ENCODE measurements at places on chromosomes 1 and 21.

- peak; percentile 47 for DNase-seq
These were observed 71.0 kb downstream of the SSBP3 start for GRCh38 chr1:54335011-54335754.

DNA sequence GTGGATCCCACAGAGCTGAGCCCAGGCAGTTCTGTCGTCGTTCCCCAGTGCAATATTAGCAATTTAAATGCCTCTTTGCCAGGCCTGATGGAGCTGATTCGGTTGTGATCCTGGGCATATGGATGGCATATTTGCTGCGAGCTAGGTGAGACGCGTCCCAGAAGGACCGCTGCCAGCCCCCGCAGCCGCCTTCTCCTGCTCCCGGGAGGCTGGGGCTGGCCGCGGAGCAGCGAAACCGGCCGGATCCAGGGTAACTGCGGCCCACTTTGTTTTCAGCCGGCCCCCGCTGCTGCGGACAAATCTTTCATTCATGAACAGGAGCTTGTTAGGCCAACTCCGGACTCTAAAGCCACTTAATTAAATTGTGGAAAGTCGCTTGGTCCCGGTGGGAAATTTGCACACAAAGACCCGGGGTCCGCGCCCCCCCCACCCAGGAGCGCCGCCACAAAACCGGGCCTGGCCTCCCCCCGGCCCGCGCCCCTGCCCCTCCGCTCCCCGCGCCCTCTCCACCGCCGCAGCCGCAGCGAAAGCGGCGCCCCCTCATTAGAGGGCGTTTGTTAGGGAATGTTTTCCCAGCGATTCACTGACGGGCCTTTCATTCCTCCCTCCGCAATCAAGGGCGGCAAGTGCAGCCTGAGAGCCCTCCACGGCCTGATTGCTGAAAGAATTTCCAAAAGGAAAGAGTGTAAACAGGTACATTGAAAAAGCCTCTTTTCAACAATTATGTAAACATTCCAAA, 383.3 kb downstream of the RRAGC start:
- no peak for DNase-seq

DNA sequence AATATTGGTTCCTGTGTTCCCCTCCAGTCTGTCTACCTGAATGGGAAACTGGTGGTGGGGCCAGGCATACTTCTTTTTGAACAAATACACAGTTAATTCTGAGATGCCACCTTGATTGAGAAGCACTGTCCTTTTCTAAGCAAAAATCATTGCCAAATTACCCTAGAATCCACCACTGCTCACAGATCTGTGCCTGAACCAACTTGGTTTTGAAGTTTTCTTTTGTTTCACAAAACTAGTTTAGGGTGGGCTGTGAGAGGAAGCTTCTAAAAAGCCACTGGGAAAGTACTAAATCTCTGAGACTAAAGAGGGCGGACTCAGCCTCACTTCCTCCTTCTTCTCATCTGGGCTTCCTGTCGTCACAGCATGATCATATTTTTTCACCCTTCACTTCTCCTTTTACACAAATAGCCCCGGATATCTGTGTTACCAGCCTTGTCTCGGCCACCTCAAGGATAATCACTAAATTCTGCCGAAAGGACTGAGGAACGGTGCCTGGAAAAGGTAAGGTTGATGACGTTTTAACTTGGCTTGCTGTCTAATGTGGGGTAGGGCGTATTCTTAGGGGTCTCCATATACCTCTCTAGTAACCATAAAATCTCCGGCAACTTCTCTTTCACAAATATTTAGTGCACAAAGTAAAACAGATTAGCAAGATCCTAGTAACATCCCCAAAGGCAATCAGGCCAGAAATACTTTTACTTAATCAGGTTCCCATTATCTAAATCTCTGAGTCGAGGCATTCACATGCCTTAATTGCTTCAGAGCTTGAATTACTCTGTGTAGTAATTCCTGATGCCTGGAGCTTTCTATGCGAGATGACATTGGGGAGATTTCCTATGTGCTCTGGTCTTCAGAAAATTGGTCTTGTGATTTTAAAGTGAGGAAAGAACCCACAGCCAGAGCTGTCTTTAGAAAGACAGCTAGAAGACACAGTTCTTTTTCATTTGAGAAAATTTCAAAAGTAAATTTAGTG, at the start of gene CD53:
Gene CD53, plus strand, starts transcription at position 404 of the 976 bp plus-strand sequence. CDS start 18,261 bp downstream, outside the sequence.
- DNase-seq: no peak

- peak; percentile 66 for DNase-seq
These were observed 132.8 kb downstream of the PTPRC start for GRCh38 chr1:198771563-198772153.

GRCh38 chr1:45380730-45381129, 40.5 kb upstream of the MUTYH start:
- no peak for DNase-seq

GRCh38 chr1:195866781-195867222, 741.4 kb downstream of the KCNT2 start:
- DNase-seq: no peak

GRCh38 chr1:10642403-10643080, 153.9 kb downstream of the CASZ1 start:
- DNase-seq: no peak

DNA sequence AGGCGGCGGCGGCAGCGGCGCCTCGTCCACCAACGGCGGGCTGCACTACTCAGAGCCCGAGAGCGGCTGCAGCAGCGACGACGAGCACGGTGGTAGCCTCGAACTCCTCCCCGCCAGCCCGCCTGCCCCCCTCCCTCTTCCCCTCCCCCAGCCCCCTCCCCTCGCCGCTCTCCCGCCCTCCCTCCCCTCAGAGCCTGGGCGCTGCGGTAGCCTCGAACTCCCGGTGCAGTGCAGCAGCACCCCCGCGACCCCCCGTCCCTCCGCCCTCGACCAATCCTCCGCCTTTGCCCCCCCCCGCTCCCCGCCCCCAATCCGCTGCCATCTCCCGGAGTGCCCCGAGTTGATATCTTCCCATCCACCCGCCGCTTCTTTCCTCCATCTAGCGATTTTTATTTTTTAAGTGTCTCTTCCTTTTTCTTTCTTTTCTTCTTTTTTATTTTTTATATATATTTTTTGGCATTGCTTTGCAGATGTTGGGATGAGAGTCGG, 516 bp downstream of the RCOR3 start:
- DNase-seq: peak; percentile 70

- no peak for DNase-seq
These were observed 58.2 kb upstream of the MPC2 start for GRCh38 chr1:167995038-167995437.

GRCh38 chr1:3359756-3360440, 94.6 kb upstream of the ARHGEF16 start:
- no peak for DNase-seq

DNA sequence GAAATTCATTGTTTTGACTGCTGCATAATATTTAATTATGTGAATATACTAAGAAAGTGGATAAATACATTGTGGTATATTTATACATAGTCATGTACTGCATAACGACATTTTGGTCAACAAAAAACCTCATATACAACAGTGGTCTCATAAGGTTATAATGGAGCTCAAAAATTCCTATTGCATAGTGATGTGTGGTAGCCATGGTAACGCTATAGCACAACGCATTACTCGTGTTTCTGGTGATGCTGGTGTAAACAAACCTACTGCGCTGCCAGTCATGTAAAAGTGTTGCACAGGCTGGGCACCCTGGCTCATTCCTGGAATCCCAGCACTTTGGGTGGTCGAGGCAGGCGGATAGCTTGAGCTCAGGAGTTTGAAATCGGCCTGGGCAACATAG, 52.6 kb upstream of the NHLH2 start:
- no peak for DNase-seq

GRCh38 chr1:150841626-150842025, 33.6 kb upstream of the CTSK start:
- DNase-seq: no peak

- no peak for DNase-seq
These were observed 31.0 kb downstream of the PALMD start for GRCh38 chr1:99676876-99677275.

- peak; percentile 46 for DNase-seq
These were observed 24.9 kb upstream of the ENO1 start for GRCh38 chr1:8903410-8903809.

DNA sequence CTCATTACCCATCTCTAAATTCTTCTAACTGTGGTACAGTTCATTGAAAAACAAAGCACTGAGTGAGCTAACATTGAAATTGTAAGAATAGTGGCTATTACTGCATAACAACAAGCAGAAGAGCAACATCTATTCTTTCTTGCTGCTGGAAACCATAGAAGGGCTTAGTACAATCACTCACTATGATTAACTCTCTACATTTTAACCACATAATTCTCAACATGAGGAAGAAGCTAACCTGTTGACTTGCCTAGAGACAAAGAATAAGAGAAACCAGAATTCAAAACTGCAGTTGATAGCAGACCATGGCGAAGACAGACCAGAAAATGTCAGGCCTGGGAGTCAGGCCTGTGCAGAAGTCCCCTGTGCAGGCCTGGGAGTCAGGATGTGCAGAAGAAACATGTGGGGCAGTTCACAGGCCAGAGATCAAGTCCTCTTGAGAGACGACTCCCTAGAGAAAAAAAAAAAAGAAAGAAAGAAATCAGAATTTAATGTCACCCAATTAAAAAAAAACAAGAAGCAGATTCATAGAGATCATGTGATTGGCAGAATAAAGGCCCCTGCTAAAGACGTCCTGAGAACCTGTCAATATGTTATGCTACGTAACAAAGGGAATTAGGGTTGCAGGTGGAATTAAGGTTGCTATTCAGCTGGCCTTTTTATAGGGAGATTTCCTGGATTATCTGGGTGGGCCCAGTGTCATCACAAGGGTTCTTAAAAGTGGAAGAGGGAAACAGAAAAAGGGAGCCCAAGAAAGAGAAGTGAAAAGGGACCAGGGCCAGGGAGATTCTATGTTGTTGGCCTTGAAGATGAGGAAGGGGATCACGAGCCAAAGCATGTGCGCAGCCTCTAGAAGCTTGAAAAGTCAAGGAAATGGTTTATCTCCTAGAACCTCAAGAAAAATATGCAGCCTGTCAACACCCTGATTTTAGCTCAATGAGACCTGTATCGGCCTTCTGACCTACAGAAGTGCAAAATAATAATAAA, 94.9 kb downstream of the MRPL39 start:
- no peak for DNase-seq

- DNase-seq: no peak
These were observed 58.5 kb downstream of the UMODL1 start for GRCh38 chr21:42129300-42130266.

- DNase-seq: no peak
These were observed 22.2 kb upstream of the TMEM52 start for GRCh38 chr1:1941211-1941841.

GRCh38 chr1:103156966-103157365, 48.6 kb upstream of the COL11A1 start:
- DNase-seq: no peak

- no peak for DNase-seq
These were observed 26.4 kb upstream of the EEIG2 start for GRCh38 chr1:108533351-108534083.

DNA sequence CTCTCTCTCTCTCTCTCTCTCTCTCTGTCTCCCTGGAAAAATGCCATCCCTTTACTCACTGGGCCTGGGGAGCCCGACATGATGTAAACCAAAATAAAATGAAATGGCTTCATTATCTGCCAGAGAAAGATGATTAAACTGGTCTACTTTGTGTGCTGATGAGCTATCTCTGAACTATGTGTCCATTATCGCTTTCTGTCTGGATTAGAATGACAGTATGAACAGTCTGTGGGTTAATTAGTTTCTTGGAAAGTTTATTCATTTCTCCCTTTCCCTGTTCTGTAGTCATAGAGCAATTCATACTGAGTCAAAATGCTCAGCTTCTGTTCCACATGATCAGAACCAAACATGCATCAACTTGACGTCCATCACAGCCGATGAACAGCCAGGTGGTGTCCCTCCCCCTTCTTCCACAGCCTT, 72.4 kb upstream of the KCND3 start:
- no peak for DNase-seq

DNA sequence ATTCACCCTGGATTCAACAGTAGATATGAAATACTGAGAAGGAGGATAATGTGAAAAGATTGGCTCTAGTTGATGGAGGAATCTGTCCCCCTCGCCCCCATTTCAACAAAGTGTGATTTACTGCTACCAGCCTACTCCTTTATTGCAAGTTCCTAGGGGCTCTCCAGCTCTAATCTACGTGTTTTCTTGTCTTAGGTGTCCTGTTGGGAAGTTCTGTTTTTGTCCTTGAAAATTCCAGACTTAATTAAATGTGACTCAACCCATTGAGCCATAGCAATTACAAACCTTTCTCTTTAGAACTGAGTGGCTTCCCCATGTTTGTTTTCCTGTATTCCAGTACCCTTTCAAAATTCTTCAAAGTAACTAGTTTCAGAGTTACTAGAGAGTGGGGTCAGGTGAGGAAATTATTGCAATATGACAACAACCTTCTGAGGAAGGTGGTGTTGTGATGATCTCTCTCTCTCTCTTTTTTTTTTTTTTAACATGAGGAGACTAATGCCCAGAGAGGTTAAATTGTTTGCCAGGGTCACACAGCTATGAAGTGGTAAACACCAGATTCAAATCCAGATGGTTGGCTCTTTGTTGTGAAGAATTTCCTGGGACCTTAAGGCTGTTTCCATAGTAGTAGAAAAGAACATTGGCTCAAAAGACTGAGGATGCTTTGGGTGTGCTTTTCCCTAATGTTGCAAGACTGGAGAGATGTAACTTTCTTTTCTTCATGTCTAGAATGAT, 3.5 kb downstream of the RGL1 start:
- peak; percentile 37 for DNase-seq
